Fibroblast of skin of right quadriceps (primary cell): ENCODE measurements at places on chromosomes 2 and 18.

GRCh38 chr18:21181766-21182165, 60.3 kb upstream of the GREB1L start:
- no peak for DNase-seq

- DNase-seq = no peak
Observed at GRCh38 chr2:241857572-241858121, 1.0 kb downstream of the PDCD1 start.

- no peak for DNase-seq
Observed at GRCh38 chr2:144097440-144098225, 422.3 kb downstream of the ZEB2 start.

DNA sequence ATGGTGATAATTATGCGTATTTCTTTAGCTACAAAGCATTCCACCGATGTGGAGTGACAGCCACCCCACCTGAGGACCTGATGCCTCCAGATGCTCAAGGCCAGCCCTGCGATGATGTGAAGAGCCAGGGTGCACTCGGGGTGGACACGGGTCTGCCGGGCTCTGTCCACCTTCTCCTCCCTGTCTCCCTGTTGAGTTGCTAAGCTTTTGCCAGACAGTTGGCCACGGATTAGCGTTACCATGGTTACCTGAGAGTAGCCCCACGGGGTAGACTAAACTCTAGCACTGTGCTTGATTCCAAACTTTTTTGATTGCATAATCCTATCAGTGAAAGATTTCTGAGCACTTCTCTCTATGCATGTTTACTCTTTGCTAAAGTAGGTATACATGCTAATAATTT, 86.2 kb downstream of the SMIM21 start:
- DNase-seq = peak; percentile 6

GRCh38 chr2:40168032-40168431, 283.9 kb downstream of the SLC8A1 start:
- no peak for DNase-seq

DNA sequence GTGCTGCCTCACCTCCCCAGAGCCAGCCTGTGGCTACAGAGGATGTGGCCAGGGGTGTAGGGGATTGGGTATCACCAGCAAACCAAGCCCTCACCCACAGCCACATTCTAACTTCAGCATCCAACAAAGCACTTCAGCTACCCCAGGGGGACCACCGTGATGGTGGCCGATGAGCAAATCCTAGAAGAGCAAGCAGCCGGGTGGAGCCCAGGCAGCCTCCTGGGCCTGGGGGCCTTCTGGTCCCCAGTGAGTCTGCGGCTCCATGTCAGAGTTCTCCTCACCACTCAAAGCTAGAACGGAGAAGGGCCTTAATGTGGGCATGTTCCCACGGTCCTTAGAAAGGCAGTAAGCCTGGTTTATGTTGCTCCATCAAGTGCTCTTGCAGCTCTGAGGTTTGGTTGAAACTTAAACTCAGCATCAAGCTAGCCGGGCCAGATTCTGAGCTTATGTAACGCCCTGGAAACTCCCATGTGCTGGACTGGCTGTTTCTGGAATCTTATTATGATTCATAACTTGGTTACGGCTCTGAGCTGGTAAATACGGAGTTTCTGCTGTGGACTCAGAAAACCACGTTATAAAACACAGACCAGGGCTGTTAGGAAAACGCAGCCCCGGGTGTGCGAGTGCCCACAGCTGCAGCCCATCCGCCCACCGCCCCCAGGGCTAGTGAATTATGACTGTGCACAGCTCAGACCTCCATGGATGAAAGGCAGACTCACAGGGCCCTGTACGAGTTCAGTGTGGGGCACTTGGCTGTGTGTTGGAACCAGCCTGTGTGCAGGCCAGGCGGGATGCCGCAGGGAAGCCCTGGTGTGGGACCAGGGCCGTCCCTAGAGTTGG, 99.8 kb downstream of the SEPTIN10 start:
- peak; percentile 86 for DNase-seq

DNA sequence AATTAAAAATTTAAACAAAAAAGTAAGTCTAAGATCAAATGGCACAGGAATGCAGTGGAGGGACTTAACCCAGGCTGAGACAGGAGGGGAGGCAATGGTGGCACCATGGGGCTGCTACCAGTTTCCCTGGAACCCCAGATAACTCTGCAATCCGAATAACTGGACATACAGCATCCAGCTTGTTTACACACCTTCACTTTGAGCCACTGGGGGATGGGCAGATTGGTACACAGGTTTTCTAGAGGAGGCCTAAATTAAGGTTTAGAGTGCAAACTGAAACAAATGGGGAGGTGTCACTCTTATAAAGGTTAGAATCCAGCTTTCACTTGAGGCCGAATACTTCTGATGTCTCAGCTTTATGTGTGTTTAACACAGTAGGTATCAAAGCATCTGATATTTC, 189.3 kb upstream of the FN1 start:
- DNase-seq = no peak

- DNase-seq = no peak
Observed at GRCh38 chr2:208224802-208225201, 30.1 kb downstream of the IDH1 start.

GRCh38 chr2:120656273-120656950, 79.3 kb upstream of the GLI2 start:
- DNase-seq = no peak

DNA sequence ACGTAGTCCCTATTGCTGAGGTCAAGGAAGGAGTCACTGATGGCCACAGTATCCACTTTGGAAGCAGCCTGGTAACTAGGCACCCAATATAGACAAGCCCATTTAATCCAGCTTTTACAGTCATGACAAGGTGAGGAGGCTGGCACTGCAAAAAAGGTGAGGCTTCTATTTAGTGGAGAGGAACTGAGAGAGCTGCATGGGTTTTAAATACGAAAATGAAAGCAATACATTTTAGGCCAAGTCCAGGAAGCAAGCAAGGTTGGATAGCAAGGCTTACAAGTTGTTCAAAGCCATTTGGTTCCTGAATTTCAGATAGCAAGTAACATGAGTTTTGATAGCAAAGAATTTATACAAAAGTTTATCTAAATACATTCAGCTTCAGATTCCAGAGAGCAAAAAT, 80.4 kb downstream of the SGPP2 start:
- no peak for DNase-seq

GRCh38 chr2:52964916-52965530, 802.6 kb upstream of the CHAC2 start:
- DNase-seq = no peak

GRCh38 chr2:96760986-96761832, 507 bp downstream of the CNNM4 start:
- no peak for DNase-seq

- no peak for DNase-seq
Observed at GRCh38 chr2:177549171-177549570, 156.6 kb downstream of the AGPS start.

DNA sequence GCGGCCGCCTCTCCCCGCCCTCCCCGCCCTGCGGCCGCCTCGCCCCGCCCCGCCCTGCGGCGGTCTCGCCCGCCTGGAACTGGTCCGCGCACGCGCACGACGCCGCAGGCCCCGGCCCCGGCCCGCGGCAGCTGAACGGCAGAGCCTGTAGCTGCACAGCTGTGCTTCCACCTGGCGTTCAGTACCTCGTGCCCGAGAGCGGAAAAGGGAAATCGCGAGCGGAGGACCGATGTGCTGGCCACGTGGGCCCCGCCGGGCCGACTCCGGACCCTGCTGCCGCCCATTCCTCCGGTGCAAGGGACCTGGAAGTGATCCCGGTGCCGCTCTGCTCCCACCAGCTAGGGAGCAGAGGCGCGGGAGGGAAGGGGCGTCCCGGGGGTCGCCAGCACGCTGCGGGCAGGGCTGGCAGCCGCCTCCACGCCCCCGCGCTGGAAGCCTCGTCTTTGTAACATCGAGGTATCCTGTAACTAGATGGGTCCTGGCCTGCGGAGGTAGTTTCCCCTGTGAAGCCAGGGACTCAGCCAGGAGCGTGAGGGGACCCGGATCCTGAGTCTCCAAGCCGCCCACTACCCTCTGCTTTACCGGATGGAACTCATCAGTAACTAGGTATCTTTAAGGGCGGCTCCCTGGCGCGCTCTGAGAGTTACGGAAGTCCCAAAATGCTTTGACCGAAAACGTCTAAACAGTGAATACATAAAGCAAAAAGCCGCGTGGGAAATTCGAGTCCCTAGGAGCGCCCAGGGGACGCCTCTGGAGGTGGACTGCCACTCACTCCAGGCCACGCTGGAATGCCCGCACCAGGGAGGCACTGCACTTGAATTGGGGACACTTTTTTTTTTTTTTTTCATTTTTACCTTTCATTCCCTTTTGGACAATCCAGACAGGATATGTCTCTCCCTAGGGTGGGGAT, 704 bp upstream of the ODC1 start:
- DNase-seq = peak; percentile 13

- DNase-seq = no peak
Observed at GRCh38 chr18:12991821-12992179, 638 bp downstream of the CEP192 start.

GRCh38 chr2:219426534-219427136, 8.0 kb upstream of the SPEG start:
- DNase-seq = no peak

- DNase-seq = peak; percentile 35
Observed at GRCh38 chr2:231222318-231223000, 24.0 kb downstream of the ARMC9 start.

- no peak for DNase-seq
Observed at GRCh38 chr2:218149098-218149497, 17.7 kb downstream of the CXCR1 start.

DNA sequence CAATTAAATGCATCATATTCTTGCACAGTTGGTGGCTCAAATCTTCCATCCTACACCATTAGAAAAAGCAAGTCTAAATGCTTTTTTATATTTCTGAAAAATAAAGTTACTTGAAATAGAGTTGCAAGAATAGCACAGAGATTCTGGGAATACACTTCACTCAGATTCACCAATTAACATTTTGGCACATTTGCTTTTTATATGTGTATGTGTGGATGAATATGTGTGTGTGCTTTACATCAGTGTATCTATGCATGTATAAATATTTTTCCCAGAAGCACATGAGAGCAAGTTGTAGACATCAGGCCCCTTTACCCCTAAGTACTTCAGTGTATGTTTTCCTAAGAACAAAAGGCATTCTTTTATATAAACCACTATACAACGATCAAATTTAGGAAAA, 27.6 kb upstream of the MSH2 start:
- no peak for DNase-seq

GRCh38 chr2:71629771-71630453, 176.6 kb downstream of the DYSF start:
- DNase-seq = no peak

GRCh38 chr2:229417176-229417575, 146.1 kb upstream of the PID1 start:
- DNase-seq = no peak

DNA sequence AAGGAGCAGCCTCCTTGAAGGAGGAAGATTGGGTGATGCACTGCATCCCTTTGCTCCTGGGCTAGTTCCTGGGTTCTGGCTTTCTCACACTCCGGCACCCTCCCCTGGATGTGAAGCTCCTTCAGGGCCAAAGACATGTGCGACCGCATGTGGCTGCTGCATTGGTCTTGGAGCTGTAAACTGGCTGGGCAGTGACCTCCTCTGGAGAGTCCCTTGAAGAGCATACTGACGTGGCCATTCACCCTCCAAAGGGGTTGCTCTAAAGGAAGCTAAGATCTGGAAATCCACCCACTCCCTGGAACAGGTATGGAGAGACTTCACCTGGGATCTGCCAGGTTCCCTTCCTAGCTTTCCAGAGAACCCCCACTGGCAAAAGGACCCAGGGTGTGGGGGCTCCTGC, 62.1 kb downstream of the TMEM17 start:
- no peak for DNase-seq

DNA sequence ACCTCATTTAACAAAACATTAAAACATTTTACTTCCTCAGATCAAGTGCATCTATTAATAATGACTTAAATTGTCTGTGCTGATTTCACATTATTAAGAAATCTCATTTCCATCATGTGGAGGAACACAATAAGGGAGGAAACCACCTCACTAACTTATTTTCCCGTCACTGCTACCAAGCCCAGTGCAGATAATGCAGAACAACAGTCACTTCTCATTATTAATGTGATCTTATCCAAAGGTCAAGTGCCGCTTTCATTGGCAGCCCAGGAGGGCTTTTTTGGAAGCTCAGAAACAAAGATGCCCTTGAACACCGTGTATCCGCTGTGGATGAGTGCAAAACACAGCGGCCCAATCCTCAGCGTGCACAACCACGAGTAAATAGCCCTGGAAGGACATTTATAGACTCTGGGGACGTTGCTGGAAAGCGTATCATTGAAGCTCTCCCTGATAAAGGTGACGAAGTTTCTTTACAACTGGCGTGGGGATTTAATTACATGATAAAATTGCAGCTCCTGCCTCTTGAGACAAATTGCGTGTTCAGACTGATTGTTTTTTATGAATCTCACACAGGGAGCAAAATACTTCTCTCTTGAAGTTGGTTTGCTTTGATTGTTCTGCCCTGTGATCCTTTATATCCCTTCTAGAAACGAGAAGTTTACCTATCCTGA, 13.2 kb downstream of the ASB18 start:
- no peak for DNase-seq

GRCh38 chr18:78884502-78884901, 95.1 kb upstream of the SALL3 start:
- DNase-seq = no peak

- DNase-seq = no peak
Observed at GRCh38 chr2:70499253-70499652, 54.4 kb downstream of the TGFA start.

- no peak for DNase-seq
Observed at GRCh38 chr2:118853651-118854291, 6.3 kb upstream of the EN1 start.

GRCh38 chr2:203492965-203493364, 42.1 kb downstream of the RAPH1 start:
- DNase-seq = no peak

DNA sequence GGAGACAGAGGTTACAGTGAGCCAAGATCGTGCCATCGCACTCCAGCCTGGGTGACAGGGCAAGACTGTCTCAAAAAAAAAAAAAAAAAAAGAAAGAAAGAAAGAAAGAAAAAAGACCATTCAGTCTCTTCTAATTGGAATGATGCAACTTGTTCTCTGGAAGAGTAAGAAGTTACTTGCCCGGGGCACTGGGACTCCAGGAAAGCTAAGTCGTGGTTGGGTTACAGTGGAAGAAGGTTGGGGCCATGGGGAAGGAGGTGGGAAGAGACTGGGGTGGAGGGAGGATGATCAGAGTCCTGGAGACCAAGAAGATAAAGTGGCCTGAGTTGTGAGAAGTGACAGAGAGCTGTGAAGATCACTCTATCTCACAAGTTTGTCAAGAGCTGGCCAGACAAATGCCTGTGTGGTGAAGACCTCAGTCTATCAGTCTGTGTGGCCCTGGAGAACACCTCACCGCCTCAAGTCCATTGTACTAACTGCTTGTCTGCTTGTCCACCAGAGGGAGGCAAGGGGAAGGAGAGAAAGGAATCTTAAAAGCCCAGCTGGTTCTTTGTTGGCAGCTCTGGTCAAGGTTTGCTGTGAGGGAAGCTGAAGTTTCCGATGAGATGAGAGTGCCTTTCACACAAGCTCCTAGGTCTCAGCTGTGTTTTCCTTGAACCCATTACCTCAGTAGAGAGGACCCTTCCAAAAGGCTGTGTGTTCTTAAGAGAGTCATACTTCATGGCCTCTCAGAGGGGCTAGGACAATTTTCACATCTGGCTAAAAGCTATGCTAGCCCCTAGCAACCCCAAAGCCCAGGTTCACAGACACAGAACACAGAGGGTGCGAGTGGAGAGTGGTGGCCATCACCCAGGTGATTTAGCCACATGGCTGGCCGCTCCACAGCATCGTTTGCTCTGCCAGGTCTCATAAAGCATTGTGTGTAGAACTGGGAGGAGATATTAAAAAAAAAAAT, 72.0 kb upstream of the TMEM178A start:
- peak; percentile 73 for DNase-seq
